ENCODE measurements at places on chromosomes 5 and 9. TPM values are rescaled to one million over a fixed set of nuclear protein-coding genes. Genes with fewer than 3 reads are reported as not detected.

POC5 gene
- 14.1 TPM for total RNA-seq

SHOC1 gene
- total RNA-seq = not detected

F2RL1 gene
- total RNA-seq = 0.94 TPM

CNTLN gene
- total RNA-seq = 21.3 TPM

AK8 gene
- total RNA-seq = 1.6 TPM

ARSI gene
- not detected for total RNA-seq

IGFBPL1 gene
- 90.5 TPM for total RNA-seq

TLX3 gene
- total RNA-seq = not detected

C9orf50 gene
- total RNA-seq = not detected

TMEM174 gene
- not detected for total RNA-seq

CSF2 gene
- total RNA-seq = not detected

ZSWIM6 gene
- total RNA-seq = 48.8 TPM

KIF12 gene
- 1.3 TPM for total RNA-seq

BRD9 gene
- total RNA-seq = 66.7 TPM

SPATA9 gene
- 1.9 TPM for total RNA-seq

SV2C gene
- 1.9 TPM for total RNA-seq

PPP3R2 gene
- 0.63 TPM for total RNA-seq

All from parietal lobe (tissue), 2 donors.